ENCODE measurements at places on chromosomes 2 and 18.

DNA sequence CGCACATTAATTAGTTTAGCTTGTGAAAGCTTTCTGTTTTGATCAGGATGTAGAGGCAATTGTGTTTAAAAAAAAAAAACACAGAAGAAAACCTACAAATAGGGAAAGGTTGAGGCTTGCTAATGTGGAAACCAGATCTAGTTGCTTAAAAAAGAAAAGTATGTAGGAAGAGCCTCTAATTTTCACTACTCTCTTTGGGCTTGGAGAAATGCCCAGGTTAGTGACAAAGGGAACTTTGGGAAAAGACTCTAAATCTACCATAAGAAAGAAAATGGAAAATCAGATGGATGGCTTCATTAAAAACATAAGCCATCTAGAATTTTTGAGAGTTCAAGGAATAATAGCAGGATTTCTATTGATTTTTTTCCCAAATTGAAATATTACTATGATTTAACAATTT lies 47.3 kb upstream of the SLC38A11 start:
- no peak for DNase-seq

DNA sequence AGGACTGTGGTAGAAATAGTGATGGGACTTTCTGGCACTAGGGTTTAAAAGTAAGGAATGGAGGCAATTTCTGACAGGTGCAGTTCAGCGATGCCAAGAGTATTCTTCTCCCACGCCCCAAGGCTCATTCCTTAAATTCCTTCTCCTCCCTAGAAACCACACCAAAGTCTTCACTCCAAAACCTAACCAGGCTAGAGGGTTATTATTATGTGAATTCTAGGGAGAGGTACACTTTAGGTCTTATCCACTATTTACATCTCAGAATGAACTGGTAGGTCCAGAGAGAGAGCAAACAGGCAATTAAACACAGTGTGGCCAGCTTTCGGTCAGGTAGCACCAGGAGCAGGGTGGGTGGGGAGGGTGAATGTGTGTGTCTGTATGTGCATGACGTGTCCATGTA lies 11.4 kb downstream of the IL1F10 start:
- DNase-seq, result no peak

GRCh38 chr2:223758131-223758840 lies 79.1 kb downstream of the AP1S3 start:
- DNase-seq, result no peak

GRCh38 chr2:19357402-19358241 lies 801 bp downstream of the OSR1 start:
- no peak for DNase-seq

GRCh38 chr2:29725610-29726009 lies 195.8 kb downstream of the ALK start:
- DNase-seq, result no peak
